Ascending aorta (tissue), 2 donors: ENCODE measurements at places on chromosomes 6 and 20.

GRCh38 chr20:40120827-40121226 is 568.2 kb downstream of the MAFB start:
- H3K27me3 ChIP-seq: no peaks in the 10 kb centered on the region
- no peak overlapping the region for H3K27ac ChIP-seq
- H3K4me1 ChIP-seq: no peaks in the 10 kb centered on the region
- no peak for DNase-seq
- no peak overlapping the region for H3K4me3 ChIP-seq

GRCh38 chr6:136510782-136511181 is 39.4 kb downstream of the MAP7 start:
- no peaks in the 10 kb centered on the region for H3K27me3 ChIP-seq
- no peaks in the 10 kb centered on the region for H3K4me1 ChIP-seq
- H3K27ac ChIP-seq: no peak overlapping the region

- peak; percentile 71 for DNase-seq
- peak overlapping the region; percentile 50 for H3K27ac ChIP-seq
- no peaks in the 10 kb centered on the region for H3K36me3 ChIP-seq
- peaks cover 10% of the 10 kb centered on the region for H3K4me1 ChIP-seq
- no peak overlapping the region for H3K4me3 ChIP-seq
These were observed 220.2 kb downstream of the ATXN1 start for GRCh38 chr6:16540804-16541752.

- H3K27me3 ChIP-seq: no peaks in the 10 kb centered on the region
- H3K4me3 ChIP-seq: no peak overlapping the region
- peaks cover 3% of the 10 kb centered on the region for H3K36me3 ChIP-seq
- peaks cover 3% of the 10 kb centered on the region for H3K4me1 ChIP-seq
- no peak overlapping the region for H3K27ac ChIP-seq
These were observed 39.7 kb downstream of the AGPAT4 start for GRCh38 chr6:161233986-161234661.

- H3K36me3 ChIP-seq: no peaks in the 10 kb centered on the region
- no peak overlapping the region for H3K27ac ChIP-seq
- H3K27me3 ChIP-seq: no peaks in the 10 kb centered on the region
These were observed 513.3 kb downstream of the HAO1 start for GRCh38 chr20:7426890-7427496.

- no peaks in the 10 kb centered on the region for H3K36me3 ChIP-seq
- H3K27ac ChIP-seq: no peak overlapping the region
- no peaks in the 10 kb centered on the region for H3K27me3 ChIP-seq
These were observed 51.6 kb downstream of the CYP24A1 start for GRCh38 chr20:54122189-54122588.

DNA sequence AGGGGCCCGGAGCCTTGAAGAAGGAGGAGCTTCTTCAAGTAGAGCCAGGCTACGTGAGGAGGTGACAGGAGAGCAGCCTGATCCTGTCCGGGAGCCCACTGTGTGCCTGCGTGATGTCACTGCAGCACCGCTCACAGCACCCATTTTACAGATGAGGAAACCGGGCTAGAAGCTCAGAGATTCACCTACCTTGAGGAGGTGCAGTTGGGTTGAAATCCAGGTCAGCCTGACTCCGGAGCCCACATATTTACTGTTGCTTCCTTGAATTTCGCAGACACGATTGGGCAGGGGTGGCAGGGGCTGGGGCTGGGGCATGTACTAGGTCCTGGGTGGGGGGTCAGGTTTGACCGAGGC is 12.5 kb downstream of the VSTM2L start:
- H3K4me1 ChIP-seq: no peaks in the 10 kb centered on the region
- no peak for DNase-seq
- peaks cover 8% of the 10 kb centered on the region for H3K27me3 ChIP-seq

- H3K4me3 ChIP-seq: no peak overlapping the region
- no peaks in the 10 kb centered on the region for H3K4me1 ChIP-seq
- H3K27me3 ChIP-seq: no peaks in the 10 kb centered on the region
These were observed 32.4 kb upstream of the FBXO9 start for GRCh38 chr6:53032849-53033248.

GRCh38 chr6:108039681-108040080 is 34.9 kb downstream of the OSTM1 start:
- H3K36me3 ChIP-seq: peaks cover 58% of the 10 kb centered on the region
- no peaks in the 10 kb centered on the region for H3K4me1 ChIP-seq
- H3K4me3 ChIP-seq: no peak overlapping the region

DNA sequence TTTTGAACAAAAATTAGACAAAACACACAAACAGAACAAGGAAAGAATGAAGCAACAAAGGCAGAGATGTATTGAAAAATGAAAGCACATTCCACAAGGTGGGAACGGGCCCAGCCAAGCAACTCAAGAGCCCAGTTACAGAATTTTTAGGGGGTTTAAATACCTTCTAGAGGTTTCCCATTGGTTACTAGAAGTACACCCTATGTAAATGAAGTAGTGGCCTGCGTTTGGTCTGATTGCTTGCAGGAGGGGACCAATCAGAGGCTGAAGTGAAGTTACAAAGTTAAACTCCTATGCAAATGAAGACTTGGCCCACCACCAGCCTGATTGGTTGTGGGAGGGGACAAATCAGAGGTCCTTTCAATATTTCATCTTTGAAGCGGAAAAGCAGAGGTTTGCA is 593.7 kb upstream of the MMS22L start:
- H3K27ac ChIP-seq: no peak overlapping the region
- H3K27me3 ChIP-seq: no peaks in the 10 kb centered on the region
- DNase-seq: no peak

DNA sequence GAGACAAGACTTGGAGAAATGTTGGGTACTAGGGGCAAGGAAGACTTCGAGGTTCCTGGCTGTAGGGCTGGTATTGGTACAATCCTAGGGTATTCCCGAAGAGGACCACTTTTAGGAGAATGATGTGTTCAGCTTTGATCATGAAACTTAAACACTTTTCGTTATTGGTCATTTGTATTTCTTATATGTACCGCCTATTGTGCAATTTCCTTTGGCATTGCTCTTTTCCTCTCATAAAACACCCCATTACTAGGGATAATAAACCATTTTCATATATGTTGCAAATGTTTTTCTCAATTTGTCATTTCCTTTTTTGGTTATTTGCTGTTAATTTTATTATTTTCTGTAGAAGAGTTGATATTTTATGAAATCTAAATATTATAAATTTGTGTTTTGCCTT is 18.9 kb upstream of the ARFGEF3 start:
- H3K36me3 ChIP-seq: no peaks in the 10 kb centered on the region
- no peaks in the 10 kb centered on the region for H3K4me1 ChIP-seq
- no peak for DNase-seq
- H3K27me3 ChIP-seq: no peaks in the 10 kb centered on the region
- no peak overlapping the region for H3K4me3 ChIP-seq

DNA sequence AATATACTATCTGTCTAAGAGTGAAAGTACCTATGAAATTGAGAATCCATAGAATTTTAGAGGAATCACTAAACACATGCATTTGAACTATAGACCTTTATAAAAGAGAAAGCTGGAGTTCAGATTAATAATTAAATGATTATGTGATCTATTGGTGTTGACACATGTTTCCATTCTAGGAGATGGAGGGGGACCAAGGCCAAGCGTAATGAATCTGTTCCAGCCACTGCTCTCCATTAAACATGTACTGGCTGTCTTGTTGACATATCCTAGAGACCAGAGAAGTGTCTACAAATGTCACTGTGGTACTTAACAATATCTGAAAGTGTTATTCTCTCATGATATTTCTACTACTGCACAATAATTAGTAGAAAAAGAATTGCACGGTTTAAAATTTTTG is 432.4 kb downstream of the BMP2 start:
- no peak for DNase-seq
- H3K4me1 ChIP-seq: no peaks in the 10 kb centered on the region
- H3K4me3 ChIP-seq: no peak overlapping the region
- H3K27ac ChIP-seq: no peak overlapping the region

GRCh38 chr6:52009466-52010140 is 77.8 kb downstream of the PKHD1 start:
- H3K4me3 ChIP-seq: no peak overlapping the region
- H3K27me3 ChIP-seq: no peaks in the 10 kb centered on the region
- DNase-seq: no peak
- no peaks in the 10 kb centered on the region for H3K36me3 ChIP-seq
- H3K27ac ChIP-seq: no peak overlapping the region

DNA sequence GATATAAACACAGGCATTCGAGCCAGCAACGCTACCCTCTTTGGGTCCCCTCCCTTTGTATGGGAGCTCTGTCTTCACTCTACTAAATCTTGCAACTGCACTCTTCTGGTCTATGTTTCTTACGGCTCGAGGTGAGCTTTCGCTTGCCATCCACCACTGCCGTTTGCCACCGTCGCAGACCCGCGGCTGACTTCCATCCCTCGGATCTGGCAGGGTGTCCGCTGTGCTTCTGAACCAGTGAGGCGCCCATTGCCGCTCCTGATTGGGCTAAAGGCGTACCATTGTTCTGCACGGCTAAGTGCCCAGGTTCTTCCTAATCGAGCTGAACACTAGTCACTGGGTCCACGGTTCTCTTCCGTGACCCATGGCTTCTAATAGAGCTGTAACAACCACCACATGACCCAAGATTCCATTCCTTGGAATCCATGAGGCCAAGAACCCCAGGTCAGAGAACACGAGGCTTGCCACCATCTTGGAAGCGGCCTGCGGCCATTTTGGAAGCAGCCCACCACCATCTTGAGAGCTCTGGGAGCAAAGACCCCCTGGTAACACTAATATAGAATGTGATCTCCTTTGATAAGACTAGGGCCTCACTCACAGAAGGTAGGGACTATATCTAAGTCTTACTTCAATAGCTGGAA is 973 bp downstream of the UBD start:
- H3K4me1 ChIP-seq: no peaks in the 10 kb centered on the region
- H3K4me3 ChIP-seq: no peak overlapping the region
- H3K27me3 ChIP-seq: no peaks in the 10 kb centered on the region
- H3K27ac ChIP-seq: no peak overlapping the region
- H3K36me3 ChIP-seq: no peaks in the 10 kb centered on the region
- DNase-seq: no peak

- no peak overlapping the region for H3K4me3 ChIP-seq
- H3K36me3 ChIP-seq: peaks cover 16% of the 10 kb centered on the region
- DNase-seq: no peak
- H3K27ac ChIP-seq: peak overlapping the region; percentile 37
- no peaks in the 10 kb centered on the region for H3K4me1 ChIP-seq
These were observed 122.1 kb downstream of the OGFRL1 start for GRCh38 chr6:71410681-71411080.
